Smooth muscle cell of the brain vasculature (primary cell): ENCODE measurements at places on chromosomes 16 and 17.

DNA sequence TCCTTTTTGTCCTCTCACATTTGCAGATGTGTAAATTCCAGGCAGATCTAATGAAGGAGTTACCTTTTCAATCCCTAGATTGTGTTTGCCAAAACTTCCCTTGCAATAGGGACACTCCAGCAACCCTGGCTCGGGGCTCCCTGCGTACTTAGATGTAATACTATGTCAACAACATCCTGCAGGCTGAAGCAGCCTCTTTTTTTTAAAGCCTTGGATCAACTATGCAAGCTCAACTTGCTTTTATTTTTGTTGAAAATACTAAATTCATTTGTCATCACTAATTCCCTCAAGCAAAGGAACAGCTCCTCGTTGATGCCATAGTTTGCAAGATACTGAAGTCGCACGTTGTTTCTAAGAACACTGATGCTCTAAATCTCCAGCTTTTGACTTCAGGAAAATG lies 59.1 kb downstream of the GRIN2A start:
- no peak for DNase-seq

GRCh38 chr17:61208301-61209105 lies 191.1 kb upstream of the TBX2 start:
- no peak for DNase-seq

GRCh38 chr17:76830987-76831715 lies 37.1 kb upstream of the MGAT5B start:
- no peak for DNase-seq

GRCh38 chr16:68875871-68876270 lies 32.5 kb downstream of the TANGO6 start:
- no peak for DNase-seq

GRCh38 chr16:27325736-27326135 lies 12.0 kb downstream of the IL4R start:
- no peak for DNase-seq

- no peak for DNase-seq
Observed at GRCh38 chr16:86671486-86672178, 93.3 kb downstream of the FOXL1 start.

DNA sequence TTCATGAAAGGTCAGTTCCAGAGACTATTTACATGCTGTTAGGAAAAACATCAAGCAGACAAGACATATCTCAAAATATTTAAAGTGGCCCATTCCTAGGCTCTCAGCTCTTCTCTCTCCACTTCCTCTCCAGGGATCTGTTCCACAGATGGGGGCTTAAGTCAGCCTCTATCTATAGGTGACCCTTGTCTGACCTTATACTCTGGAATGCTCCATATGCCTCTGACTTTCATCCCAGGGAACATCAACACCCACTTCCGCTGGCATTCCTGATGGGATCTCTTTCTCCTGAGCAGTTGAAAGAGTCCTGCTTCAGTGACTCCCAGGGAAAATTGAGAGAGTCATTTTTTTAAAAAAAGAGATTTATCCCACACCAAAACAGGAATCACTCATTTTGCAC lies 11.5 kb upstream of the WIPI1 start:
- no peak for DNase-seq

- no peak for DNase-seq
Observed at GRCh38 chr17:11324846-11325420, 83.9 kb downstream of the SHISA6 start.

DNA sequence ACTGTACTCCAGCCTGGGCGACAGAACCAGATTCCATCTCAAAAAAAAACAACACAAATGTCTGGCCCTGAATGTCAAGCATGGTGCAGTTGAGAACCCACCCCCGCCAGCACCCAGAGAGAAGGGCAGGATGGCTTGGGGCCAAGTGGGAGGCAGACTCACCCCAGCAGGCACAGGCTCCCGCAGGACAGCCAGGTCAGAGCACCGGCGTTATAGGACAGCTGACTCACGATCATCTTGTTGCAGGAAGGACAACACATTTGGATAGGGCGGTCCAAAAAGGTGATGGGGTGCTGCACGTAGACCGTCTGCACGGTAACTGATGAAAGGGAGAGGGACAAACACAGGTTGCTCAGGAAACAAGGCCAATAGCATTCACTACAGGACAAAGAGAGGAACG lies 33.3 kb downstream of the LITAF start:
- DNase-seq: no peak

GRCh38 chr17:48456589-48456988 lies 26.6 kb upstream of the SKAP1 start:
- DNase-seq: no peak

DNA sequence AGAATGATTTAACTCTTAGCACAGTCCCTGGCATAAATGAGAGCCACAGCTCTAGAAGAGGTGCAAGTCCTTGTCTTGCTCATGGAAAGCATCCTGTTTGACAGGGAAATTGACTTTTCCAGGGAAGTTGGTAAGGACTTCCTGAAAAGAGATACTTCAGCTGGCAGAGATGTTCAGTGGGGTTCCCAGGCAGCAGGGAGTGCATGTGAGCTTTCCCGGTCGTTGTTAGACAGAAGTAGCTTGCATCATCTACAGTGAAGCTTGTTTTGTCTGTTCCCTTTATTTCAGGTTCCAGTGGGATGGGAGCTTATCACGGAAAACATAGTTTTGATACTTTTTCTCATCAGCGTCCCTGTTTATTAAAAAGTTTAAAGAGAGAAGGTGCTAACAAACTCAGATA lies 22.9 kb downstream of the ALDH3A2 start:
- DNase-seq: no peak

DNA sequence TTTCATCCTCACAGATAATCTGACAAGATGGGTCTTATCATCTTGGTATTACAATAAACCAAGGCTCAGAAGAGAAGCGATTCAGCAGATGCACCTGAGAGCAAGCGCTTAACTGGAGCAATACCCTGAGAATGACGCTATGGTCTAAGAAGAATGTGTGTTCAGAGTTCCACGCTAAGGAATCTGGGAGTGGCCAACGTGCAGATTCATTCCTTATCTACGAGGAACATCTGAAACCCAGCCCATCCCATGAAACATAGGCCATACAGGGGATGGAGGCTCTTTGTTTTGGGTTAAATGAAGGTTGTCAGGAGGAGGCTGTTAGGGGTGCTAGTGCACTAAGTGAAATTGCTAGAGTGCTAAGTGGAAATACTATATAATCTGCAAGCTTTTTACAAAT lies 28.5 kb upstream of the KDM8 start:
- DNase-seq: no peak

- DNase-seq: no peak
Observed at GRCh38 chr17:50872710-50873424, 6.7 kb upstream of the TOB1 start.

DNA sequence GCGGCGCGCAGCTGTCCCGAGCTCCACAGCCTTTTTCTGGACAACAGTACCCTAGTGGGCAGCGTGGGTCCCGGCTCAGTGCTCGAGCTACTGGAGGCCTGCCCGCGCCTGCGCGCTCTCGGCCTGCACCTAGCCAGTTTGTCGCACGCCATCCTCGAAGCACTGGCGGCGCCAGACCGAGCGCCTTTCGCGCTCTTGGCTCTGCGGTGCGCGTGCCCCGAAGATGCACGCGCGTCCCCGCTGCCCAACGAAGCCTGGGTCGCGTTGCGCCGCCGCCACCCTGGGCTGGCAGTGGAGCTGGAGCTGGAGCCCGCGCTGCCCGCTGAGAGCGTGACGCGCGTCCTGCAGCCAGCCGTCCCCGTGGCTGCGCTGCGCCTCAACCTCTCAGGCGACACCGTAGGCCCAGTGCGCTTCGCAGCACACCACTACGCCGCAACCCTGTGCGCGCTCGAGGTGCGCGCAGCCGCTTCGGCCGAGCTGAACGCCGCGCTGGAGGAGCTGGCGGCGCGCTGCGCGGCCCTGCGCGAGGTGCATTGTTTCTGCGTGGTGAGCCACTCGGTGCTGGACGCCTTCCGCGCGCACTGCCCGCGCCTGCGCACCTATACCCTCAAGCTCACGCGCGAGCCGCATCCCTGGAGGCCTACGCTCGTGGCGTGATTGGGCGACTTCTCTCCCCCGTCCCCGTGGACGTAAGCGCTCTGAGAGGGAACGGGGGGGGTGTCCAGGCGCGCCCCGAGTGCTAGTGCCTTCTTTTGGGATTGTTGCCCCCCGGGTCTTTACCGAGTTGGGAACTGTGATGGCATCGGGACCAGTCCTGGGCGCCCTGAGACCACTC lies 1.2 kb upstream of the HSF4 start:
- DNase-seq: no peak

- no peak for DNase-seq
Observed at GRCh38 chr17:75476271-75476671, 19.8 kb downstream of the TMEM94 start.

DNA sequence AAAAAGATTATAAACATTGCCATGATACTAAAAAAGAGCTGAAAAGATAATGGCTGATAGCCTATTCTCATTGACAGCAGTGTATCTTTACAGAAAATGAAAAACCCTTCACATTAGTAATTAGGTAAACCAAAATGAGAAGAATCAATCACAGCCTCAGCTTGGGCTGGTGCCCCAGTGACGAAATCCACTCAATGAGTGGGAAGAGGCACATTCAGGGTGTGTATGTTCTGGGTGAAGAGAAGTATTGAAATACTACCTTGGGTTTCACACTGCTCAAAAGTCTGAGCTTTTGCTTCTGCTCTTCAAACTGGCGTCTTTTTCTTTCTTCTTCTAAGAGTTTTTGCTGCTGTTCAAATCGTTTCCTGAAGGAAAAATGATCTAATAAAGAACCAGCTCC lies 24.2 kb downstream of the SYNRG start:
- no peak for DNase-seq

- DNase-seq: no peak
Observed at GRCh38 chr16:73040136-73040535, 7.8 kb downstream of the ZFHX3 start.

- no peak for DNase-seq
Observed at GRCh38 chr16:74372369-74372768, 3.7 kb upstream of the NPIPB15 start.

GRCh38 chr17:77410470-77410869 lies 269.7 kb downstream of the SEC14L1 start:
- no peak for DNase-seq

DNA sequence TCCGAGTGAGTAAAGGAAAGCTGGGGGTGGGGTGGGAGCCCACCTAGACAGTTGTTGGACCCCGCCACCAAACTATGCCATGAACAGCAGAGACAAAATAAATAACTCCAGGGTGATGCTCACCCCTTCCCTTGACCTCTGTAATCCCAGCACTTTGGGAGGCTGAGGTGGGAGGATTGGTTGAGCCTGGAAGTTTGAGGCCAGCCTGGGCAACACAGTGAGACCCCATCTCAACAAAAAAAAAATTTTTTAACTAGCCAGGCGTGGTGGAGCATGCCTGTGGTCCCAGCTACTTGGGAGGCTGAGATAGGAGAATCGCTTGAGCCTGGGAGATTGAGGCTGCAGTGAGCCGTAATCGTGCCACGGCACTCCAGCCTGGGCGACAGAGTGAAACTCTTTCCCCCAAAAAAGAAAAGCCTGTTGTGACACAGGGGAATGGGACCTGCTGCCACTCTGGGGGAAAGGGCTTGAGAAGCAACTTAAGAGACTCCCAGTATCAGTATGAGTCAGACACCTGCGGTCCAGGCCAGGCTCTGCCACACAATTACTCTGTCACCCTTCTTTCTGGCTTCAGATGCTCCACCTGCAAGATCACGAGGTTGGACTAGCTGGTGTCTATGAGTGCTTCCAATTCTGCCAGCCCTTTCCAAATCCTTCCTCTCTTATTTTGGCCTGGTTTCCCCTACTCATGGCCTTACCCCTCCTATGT lies 5.0 kb downstream of the SGCA start:
- no peak for DNase-seq

DNA sequence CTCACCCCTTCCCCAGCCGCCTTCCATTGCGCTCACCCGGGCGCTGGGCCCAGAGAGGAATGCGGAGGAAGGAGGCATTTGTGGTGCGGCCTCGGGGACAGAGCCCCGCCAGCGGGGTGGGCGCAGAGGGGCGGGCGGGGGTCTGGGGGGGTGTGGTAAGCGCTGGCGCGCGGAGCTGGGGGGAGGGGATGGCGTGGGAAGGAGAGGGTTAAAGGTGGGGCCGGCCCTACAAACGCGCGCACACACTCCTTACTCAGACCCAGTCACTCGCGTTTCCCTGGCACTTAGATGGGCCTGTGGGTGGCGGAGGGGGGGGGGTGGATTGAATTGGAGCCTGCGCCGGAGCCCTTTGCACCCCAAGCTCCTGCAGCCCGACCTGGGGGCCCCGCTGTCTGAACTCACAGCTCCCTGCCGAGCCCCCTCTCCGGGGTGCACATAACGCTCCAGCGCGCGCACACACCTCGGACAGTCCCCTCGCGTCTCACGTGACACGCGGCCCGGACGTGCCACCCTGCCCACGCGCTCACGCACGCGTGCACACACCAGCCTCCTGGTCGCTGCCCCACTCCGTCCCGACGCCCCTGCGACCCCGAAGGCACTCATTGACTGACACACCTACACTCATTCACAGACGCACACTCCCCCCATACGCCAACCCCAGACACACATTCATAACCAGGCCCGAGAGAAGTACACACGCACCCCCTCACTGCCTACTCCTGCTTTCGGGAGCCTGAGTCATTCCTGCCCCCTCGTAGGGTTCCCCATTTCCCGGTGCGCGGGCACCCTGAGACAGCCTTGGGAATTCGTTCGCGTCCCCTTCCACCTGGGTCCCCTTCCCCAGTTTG lies 844 bp downstream of the TBKBP1 start:
- DNase-seq: no peak

DNA sequence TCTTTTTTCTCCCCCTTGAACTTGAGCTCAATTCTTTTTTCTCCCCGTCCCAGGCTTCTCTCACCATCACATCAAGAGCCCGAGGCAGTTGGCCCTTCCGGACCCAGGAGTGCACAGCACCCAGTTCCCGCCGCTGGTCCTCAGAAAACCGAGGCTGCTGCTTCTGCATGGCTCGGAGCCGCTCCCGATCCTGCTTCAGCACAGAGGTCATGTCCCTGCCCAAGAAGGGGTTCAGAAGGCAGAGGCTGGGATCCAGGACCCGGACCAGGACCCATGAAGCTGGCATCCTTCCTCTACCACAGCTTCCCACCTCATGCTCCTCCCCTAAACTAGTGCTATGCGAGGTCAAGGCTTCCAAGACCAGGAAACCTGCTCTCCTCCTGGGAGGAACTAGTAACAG lies 10.5 kb downstream of the PER1 start:
- DNase-seq: no peak

- no peak for DNase-seq
Observed at GRCh38 chr17:9144502-9145249, 123.4 kb downstream of the NTN1 start.

DNA sequence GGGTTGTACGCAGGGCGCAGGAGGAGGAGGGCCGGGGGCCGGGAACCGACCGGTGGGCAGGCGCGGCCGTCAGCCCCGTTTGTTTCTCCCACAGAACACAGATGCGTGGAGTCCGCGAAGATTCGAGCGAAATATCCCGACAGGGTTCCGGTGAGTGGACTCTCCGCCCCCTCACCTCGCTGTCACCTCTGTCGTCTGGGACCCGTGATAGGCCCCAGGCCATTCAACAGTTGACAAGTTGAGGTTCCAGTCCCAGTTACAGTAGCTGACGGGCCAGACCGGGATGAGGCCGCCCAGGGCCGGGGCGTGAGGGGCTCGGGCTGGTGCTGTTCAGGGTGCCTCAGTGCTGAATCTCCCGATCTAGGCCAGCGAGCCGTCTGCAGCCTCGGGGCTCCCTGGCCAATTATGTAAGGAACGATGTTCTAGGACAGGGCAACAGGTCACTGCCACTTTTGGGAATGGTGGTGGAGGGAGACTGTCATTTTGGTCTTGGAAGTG lies 628 bp downstream of the GABARAPL2 start:
- no peak for DNase-seq
